Fibroblast of skin of right biceps (primary cell): ENCODE measurements at places on chromosomes 6 and 20.

GRCh38 chr20:35461620-35462019 lies 6.2 kb downstream of the CEP250 start:
- DNase-seq, result no peak

GRCh38 chr6:166430269-166430668 lies 47.5 kb upstream of the MPC1 start:
- DNase-seq, result no peak

DNA sequence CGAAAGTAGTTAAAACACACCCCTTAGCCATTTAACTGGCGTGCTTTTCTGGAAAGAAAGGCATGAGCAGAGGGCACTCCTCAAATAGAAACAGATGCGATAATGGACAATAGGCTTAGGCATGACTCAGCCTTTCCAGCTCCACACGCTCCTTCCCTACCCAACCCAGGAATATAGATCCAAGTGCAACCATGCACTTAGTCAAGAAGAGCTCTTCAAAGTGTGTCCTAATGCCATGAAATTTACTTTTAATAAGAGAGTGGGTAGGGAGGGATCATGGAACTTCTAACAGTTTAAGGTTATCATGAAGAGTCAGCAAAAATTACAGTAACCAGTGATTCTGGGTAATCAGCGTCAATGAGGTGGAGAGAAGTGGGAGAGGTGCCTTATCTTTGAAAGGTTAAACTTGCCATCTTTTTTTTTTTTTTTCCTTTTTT lies 2.4 kb upstream of the EFHC1 start:
- peak; percentile 65 for DNase-seq

DNA sequence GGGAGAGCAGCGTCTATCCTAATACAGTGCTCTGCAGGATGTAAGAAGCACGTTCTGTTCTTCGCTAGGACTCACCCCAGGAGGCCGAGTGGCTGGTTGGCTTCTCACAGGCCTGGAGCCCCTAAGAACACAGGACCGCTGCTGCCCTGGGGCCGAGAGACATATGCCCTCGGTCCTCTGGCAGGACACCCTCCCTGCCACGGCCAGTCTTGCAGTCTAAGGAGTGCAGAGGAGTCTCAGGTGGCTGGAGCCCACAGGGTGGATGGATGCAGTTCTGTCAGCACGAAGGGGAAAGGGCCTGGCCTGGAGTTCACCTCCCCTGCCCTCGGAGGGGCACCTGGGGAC lies 96.5 kb downstream of the SMOC2 start:
- DNase-seq, result no peak

DNA sequence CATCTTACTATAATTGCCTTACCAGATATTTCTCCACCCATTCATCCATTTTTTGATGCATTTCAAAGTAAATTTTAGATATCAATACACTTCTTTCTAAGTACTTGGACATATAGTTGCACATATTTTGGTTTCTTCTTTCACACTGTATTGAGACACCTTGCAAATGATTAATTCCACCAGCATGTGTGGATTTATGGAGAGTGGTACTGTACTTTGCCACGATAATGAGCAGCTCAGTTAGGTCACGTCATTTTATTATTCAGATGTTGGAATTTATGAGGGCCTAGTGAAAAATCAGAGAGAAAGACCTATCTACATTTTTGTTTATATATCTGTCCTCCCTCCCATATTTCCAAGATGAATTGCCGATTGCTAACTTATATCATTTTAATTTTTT lies 5.3 kb downstream of the NFYA start:
- DNase-seq, result no peak

DNA sequence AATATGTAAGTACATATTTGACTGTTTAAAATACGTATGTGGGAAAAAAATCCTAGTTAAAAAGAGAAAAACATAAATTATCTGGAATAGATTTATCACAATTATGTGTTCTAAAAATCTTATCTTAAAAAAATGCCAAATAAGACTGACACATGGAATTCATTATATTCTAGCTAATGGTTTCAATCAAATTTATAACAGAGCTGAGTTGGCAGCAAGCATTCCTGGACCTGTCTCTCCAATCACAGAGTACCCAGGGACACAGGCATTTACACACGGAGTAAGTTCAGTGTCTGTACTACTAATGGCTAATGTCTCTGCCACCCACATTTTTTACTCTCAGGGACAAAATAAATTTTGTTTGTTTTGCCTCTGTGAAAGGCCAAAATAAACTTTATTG lies 122.3 kb downstream of the RPS12 start:
- DNase-seq, result peak; percentile 9

DNA sequence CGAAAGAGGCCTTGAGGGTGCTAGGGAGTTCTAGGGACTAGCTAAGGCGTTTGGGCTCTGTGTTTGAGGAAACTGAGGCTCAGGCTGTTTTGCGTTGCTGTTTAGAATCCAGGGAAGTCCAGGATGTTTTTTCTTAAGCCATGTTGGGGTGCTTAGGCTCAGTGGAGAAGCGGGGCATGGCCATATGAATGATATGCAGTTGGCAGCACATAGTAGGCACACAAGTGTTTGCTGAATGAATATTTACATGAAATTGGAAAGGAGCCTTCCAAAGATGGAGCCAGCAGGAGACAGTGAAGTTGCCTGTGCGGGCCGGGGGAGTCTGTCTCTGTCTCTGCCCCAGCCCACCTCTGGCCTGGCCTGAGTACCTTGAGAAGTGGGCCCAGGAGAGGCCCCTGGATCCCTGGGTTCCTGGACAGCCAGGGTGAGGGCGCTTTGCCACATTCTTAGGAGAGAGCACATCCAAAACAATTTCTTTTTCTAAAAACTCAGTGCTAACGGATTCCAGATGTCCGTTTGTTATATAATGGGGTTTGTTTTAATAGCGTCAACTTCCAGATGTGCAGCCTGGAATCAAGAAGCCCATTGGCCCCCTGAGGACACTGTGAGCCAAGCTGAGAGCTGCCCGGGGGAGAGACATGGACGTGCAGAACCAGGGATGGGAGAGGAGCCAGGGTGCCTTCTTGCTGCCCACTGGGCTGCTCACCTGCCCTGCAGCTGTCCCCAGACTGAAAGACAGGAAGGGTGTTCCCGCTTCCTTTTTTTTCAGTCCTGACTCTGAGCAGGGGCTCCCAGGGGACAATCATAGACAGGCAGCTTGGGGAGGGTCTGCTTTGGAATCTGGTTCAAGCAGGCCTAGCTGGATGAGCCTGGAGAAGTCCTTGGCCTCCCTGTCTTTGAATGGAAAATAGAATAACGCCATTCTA lies 20.1 kb upstream of the EMILIN3 start:
- DNase-seq, result peak; percentile 26

- peak; percentile 55 for DNase-seq
Observed at GRCh38 chr6:40953486-40953885, 85.5 kb downstream of the UNC5CL start.
